ENCODE measurements at places on chromosomes 7 and 10.

GRCh38 chr7:41886262-41886900, 183.5 kb upstream of the INHBA start:
- DNase-seq: peak; percentile 71

DNA sequence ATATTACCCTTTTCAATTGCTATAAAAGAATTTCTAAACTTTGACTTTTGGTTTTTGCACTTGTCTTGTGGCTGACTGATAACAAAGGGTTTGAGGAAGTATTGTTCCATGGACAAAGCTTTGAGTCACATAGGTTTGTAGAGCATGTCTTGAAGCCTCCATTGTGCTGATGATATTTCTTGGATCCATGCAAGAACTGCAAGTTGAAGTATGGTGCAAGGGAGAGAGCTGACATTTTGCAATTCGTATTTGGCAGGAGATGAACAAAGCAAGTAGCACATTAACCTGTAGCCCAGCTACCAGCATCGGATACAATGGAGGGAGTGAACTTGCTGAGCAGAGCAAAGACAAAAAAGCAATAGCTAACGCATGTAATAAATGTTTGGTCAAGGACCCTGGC, 23.4 kb downstream of the MGAM2 start:
- no peak for DNase-seq

DNA sequence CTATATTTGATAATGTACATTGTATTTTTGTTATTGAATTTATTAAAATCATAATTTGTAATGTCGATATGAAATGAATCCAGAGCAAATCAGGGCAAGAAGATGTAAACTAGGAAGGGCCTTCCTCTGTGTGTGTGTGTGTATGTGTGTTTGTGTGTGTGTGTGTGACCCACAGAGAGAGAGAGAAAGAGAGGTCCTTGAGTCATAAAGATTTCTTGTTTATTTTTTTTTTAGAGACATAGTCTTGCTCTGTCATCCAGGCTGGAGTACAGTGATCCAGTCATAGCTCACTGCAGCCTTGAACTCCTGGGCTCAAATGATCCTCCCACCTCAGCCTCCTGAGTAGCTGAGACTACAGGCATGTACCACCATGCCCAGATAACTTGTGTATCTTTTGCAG, 50.7 kb downstream of the INPP5F start:
- DNase-seq: no peak

DNA sequence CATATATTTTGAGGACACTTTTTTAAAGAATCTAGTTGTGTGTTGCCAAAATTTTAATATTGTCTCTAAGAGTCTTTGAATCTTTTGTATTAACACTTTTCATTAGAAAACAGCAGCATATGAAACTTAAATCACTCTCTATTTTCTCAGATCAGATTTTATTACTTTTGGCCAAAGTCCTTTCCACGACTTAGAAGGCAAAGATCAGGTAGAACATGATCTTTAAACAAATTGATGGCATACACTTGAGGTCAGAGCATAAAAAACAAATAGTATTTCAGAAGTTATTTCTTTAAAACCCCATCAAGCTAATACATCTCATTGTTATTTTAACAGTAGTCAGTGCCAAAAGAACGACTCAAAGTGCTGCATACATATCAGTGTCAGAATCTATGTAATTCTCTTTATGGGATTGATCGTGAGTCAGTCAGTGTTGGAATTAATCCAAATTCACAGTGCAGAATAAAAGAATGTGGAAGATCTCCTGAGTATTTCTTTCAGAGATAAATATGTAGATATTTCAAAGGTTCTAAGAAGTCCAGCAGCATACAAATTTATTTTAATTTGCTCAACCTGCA, 9.6 kb upstream of the AGMO start:
- DNase-seq: no peak

GRCh38 chr7:499853-500485, 19.7 kb downstream of the PDGFA start:
- no peak for DNase-seq

DNA sequence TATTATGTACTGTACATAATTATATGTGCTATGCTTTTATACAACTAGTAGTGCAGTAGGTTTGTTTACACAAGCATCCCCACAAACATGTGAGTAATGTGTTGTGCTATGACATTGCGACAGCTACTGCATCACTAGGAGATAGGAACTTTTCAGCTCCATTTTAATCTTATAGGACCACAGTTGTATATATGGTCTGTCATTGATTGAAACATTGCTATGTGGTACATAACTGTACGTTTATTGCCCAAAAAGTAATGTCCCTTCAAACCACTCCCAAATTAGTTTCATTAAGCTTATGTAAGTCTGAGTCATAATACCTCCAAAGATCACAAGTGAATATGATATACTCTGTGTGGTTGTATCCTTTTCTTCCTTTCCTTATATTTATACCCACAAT, 183.2 kb upstream of the POT1 start:
- no peak for DNase-seq

DNA sequence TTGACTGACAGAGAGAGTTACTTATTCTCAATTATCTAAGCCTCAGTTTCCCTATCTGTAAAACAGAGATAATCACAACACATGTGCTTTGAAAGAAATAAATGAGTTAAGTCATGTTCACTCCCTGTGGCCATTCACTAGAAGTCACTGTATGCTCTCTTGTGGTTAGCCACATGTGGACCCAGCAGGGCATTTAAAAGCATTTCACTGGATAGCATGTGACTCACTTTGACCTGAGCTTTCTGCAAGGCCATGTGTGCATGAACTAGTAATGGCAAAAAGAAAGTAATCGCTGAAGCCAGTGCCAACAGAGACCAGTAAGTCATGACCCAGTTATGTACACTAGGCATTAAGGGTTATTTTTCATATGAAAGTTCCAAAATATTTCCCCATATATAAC, 557.0 kb upstream of the IGFBP3 start:
- no peak for DNase-seq

GRCh38 chr7:110888641-110889040, 202.3 kb upstream of the LRRN3 start:
- DNase-seq: no peak

DNA sequence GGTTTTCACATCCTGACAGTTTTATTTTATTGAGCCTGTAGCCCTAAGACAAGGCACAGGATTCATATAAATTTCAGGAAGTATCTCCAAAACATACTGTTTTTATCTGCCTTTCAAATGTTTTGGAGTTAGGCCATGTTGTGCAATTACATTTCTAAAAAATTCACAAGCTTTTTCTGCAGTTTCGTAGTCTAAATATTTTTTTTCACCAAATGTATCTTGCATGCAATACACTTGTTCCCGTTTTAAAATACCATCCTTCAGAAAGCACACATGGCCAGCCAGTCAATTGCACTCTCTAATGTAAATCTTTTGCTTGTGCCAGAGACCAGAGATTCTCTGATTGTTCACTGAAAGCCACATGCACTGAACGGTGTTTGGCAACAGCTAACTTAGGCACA, 161.5 kb upstream of the PRKCQ start:
- DNase-seq: no peak

DNA sequence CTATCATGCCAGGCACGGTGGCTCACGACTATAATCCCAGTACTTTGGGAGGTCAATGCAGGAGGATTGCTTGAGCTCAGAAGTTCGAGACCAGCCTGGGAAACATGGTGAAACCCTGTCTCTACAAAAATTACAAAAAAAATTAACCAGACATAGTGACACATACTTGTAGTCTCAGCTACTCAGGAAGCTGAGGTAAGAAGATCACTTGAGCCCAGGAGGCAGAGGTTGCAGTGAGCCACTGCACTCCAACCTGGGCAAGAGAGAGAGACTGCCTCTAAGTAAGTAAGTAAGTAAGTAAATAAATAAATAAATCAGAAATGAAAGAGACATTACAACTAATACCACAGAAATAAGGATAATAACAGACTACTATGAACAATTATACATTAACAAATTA, 36.2 kb downstream of the PDLIM1 start:
- no peak for DNase-seq

GRCh38 chr7:26694141-26694540, 170.2 kb downstream of the SKAP2 start:
- DNase-seq: no peak

DNA sequence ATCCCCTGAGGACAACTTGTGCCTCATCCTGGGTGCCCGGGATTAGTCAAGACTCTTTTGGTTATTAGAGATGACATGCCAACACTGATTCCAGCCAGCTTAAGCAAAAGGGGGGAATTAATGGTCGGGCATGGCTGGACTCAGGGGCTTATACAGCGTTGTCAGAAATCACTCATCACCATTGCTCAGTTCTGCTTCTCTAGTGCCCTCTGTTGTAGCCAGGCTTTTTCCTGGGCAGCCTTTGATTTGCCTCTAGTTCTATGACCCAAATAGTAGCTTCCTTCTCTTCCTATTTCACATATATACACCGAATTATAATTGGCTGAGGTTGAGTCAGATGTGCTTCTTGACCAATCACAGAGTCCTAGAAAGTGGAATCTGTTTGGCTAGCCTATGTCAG, 192.0 kb upstream of the HABP2 start:
- DNase-seq: no peak

- DNase-seq: no peak
These were observed 22.1 kb downstream of the ARL5B start for GRCh38 chr10:18681366-18681765.
